Epithelial cell of umbilical artery (primary cell): ENCODE measurements at places on chromosomes 6 and 20. TPM values are rescaled to one million over a fixed set of nuclear protein-coding genes. Genes with fewer than 3 reads are reported as not detected.

Gene RMND1
- 29.2 and 51.0 TPM in 2 replicates for total RNA-seq

Gene RPS6KA2
- 68.8 and 74.4 TPM in 2 replicates for total RNA-seq

Gene GJA10
- total RNA-seq = not detected in 2 replicates

Gene CRIP3
- total RNA-seq = not detected in 2 replicates

Gene WFDC12
- total RNA-seq = not detected in 2 replicates

Gene MOCS1
- 11.4 and 12.3 TPM in 2 replicates for total RNA-seq

Gene MTHFD1L
- total RNA-seq = 53.6 and 57.2 TPM in 2 replicates
